ENCODE measurements at places on chromosomes 7 and 10. TPM values are rescaled to one million over a fixed set of nuclear protein-coding genes. Genes with fewer than 3 reads are reported as not detected.
A peak's percentile ranks its signal among the peaks of the same experiment; 100 is the strongest.

GRCh38 chr10:83957168-83957947 is 182.0 kb upstream of the GHITM start:
- no peak for DNase-seq

The SLC18A3 gene
- total RNA-seq, result not detected

- DNase-seq, result no peak
Measured at GRCh38 chr10:30736685-30737232, 107.2 kb upstream of the LYZL2 start.

- no peak for DNase-seq
Measured at GRCh38 chr7:96016056-96016586, 243.8 kb downstream of the DYNC1I1 start.

GRCh38 chr10:30062582-30062981 is 3.2 kb upstream of the JCAD start:
- DNase-seq, result no peak

DNA sequence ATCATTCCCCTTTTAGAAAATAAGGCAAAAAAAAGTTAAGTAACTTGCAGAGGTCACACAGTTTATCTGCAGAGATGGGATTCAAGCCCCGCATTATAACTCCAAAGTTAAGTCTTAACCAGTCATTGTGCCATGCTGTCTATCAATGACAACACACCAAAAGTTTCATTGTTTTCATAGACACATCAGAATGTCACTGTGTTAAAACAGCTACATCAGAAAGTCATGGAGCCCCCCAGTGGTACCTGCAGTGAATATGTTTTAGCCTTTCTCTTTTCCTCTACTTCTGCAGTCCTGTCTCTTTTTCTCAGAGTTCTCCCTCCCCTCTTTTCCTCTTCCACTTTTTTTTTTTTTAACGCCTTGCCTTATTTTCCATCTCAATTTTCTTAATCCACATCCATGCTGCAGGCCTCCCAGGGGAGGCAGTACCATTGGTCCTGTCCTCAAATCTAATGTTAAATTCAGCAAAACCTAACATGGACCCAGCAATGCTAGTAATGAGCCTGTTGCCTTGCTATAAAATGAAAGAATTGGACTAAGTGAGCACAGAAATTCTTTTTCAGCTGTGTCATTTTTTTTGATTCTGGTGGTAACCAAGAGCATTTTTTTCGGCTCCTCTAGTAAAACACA is 3.8 kb upstream of the NRCAM start:
- no peak for DNase-seq

GRCh38 chr10:131032329-131033165 is 279.0 kb downstream of the TCERG1L start:
- no peak for DNase-seq

GRCh38 chr7:158414002-158414401 is 173.6 kb downstream of the PTPRN2 start:
- no peak for DNase-seq

- DNase-seq, result no peak
Measured at GRCh38 chr7:45717537-45718235, 143.5 kb downstream of the ADCY1 start.

GRCh38 chr7:28409716-28410627 is 2.3 kb upstream of the CREB5 start:
- DNase-seq, result peak; percentile 74

DNA sequence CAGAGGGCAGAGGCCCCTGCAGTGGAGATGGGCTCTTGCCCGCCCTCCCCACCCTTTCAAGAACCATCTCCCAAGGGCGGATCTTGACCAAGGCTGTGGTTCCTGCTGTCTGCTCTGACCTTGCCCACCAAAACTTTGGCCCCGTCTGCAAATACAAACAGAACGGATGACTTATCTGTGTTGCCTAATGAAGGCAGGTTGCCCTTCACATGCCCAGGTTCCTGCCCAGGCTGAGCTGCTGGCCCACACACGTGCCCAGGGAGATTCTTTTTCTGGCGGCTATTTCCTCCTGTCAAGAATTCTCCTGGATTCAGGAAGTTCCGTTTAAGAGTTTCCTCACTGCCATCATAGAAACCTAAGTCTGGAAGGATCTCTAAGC is 78.3 kb downstream of the PROSER2 start:
- no peak for DNase-seq

The MRPL32 gene
- 66.8 TPM for total RNA-seq

DNA sequence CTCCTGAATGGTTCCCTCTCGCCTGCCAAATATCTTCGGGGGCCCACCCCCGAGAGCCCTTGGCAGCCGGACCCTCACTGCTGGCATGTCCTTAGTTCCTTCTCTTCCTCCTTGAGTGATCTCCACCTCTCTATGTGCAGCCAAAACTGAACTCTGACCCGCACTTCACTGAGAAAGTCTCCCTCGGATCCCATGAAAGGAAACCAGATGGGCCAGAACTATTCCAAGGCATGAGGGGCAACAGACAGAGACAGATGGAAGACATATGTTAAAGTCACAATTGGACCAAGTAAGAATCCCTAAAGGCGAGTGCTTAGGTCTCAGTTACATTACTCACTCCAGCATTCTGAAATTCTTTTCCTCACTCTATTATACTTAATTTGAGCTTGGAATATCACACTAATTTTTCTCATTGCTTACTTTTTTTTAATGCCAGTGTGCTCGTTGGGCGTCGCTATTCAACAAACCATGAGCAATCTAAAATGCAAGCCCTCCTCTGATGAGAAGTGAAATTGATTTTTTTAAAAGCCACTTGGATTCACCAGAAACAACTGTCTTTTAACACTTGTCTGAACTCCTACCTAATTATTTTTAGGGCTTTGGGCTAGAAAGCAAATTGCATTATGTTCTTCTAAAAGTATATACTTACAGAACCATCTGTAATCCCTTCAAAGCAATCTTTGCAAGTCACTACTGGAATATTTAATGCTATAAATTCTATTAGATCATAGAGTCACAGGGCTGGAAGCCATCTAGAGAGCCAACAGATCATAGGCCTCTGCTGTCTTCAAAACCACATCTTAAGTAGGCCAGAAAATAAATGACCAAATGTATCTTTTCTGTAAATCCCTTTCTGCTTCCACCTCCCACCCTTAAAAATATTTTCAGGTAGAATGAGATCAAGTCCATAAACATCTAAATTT is 43.3 kb upstream of the EZH2 start:
- DNase-seq, result no peak

GRCh38 chr7:133051066-133051465 is 30.8 kb downstream of the CHCHD3 start:
- DNase-seq, result no peak

DNA sequence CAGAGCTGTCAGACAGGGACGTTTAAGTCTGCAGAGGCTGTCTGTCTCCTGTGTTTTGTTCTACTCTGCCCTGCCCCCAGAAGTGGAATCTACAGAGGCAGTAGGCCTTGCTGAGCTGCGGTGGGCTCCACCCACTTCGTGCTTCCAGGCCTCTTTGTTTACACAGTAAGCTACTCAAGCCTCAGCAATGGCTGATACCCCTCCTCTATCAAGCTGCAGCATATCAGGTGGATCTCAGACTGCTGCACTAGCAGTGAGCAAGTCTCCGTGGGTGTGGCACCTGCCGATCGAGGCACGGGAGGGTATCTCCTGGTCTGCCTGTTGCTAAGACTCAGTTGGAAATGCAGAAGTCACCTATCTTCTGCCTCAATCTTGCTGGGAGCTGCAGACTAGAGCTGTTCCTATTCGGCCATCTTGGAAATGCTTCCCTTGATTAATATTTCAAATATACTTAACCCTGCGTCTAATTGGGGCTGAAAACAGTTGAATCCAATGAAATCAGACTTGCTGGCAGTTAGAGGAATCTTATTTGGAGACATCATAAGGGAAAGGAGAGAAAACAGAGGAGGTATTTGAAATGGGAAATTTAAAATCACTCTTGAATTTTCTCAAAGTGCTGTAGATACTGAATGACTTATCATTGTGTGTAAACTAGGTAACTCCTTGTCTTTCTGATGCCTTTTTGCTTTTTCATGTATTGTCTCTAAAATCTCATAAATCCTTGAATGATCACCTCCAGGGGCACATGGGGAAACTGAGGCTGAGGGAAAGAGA is 13.8 kb upstream of the CYP3A5 start:
- DNase-seq, result no peak

DNA sequence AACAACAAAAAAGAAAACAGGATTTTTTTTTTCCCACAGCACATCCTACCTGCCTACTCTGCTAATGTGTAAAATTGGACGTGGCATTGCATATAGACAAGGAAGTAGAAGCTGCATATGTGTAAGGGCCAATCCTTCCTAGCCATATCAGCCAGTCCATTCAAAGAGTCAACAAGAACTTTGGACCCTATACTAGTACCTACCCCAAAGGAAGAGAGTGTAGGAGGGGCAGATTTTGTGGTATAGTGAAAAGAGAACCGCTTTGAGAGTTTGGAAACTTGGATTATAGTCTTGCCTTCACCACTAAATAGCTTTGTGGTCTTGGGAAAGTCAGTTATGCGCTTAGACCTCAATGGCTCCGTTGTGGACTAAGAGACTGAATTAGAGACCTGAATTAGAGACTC is 12.1 kb upstream of the MCU start:
- no peak for DNase-seq

GRCh38 chr10:119643306-119644204 is 7.6 kb upstream of the BAG3 start:
- no peak for DNase-seq

DNA sequence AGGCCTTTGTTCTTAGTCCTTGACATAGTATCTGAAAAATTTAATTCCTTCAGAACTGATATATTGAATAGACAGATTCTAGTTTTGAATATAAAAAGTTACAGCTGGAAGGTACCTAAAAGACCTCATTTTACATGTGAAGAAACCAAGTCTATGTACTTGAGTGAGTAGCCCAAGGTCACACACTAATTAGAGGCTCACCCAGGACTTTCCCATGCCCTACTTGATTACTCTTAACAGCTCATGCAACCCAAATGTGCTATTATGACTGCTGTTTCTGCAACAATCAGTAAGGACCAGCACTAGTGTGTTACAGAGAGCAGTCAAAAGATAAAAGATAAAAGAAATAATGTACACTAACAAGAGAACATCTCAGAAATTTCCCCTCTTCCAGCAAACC is 40.7 kb upstream of the BET1 start:
- DNase-seq, result no peak

The MALRD1 gene
- 1.1 TPM for total RNA-seq

DNA sequence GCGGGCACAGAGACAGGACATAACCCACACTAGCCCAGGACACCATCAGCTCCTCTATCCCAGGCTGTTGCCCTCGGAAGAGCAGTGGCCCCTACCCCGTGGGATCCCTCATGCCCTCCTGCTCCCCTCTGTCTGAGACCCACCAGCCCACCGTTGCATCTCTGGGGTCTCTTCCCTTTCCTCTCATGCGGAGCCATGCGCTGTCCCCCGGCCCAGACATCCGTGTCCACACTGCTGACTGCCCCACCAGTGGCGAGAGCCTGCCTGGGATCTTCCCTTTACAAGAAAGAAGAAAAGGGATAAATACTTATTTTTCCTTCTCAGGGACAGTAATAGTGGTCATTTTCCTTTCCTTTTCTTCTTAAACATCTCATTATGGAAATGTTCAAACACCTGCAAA is 115.4 kb downstream of the WDR37 start:
- DNase-seq, result peak; percentile 37

GRCh38 chr7:132492823-132493445 is 83.3 kb downstream of the PLXNA4 start:
- DNase-seq, result no peak

DNA sequence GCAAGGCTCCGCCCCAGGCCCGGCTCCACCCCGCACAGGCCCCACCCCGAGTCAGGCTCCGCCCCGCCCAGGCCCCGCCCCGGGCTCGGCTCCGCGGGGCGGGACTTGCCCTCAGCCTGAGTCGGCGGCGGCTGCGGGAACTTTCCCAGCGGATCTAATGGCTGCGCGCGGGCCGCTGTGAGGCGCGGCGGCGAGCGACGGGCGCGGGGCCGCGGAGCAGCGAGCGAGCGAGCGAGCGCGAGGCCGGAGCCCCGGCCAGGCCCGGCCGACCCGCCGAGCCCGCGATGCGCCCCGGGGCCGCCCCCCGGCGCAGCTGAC is at the start of gene INPP5A:
INPP5A (plus strand) TSS at position 104 of the 318 bp plus-strand sequence. CDS start 310 bp downstream, outside the sequence.
- DNase-seq, result no peak

GRCh38 chr7:3067193-3067592 is 23.5 kb upstream of the CARD11 start:
- no peak for DNase-seq

- DNase-seq, result no peak
Measured at GRCh38 chr7:41942468-41943093, 239.7 kb upstream of the INHBA start.

The TRIM8 gene
- total RNA-seq, result 109 TPM

The HMX3 gene
- not detected for total RNA-seq

The MOGAT3 gene
- not detected for total RNA-seq

DNA sequence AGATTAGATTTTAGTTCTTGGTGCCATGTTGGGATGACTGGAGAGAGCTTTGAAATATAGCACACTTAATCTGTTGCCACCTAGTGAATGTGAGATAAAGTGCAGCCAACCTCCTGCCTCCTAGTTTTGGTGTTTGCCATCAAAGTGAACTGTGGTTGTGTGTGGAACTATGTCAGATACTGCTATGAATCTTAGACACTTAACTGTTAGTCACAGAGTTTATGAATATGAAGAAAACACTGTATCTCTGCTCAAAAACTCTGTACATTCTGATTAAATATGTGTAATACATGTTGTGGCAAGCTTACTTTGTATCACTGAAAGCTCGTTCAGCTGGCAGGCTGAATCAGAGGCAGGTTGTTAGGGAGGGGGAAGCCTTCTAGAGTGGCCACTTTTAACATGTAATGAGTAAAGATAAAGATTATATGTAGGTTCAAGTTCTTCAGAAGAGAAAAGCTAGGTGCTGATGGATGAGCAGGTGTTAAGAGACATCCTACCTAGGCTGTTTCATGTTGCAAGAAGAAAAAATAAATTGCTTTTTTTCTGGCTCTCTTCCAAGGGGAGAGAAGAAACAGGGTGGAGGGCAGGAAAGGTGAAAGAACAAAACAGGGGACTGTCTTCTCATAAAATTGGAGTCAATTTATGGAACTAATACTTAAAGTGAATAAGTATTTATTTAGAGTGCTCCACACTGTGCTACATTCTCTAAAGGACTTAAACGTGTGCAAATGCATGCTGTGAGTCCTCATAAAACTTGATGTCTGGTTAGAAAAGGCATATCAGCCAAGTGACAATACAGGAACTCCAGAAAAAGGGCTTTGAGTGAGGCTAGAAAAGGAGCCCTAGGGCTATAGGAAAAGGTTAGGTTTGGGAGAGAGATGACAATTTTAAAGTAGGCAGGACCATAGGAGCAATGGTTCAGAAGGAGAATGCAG is 14.1 kb upstream of the LAMB1 start:
- no peak for DNase-seq

DNA sequence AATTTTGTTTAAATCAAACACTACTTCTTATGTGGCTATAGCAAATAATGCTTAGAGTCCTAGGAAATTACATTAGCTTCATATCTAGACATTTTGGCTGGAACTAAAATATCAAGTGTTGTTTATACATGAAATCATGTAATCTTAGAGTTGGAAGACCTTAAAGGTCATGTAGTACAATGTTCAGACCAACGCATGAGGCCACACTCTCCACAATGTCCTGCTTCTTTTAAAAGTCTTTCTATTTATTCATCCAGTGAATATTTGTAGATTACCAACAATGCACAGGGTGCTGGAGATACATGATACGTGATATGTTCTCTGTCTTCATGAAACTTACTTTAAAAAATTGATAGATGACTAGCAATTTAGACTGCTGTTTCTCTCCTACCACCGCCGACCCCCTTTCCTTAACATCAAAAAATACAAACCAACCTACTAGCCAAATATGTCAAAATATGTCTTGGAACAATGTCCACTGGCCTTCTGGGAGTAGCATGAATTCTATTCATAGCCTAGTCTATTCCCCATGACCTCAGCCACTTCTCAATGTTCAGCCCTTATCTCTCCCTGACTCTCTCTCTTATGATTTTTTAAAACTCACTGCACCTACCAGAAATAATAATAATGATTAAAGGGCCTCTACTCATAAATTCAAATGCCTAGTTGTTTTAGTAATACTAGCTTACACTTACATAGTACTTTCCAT is 59.5 kb upstream of the CAV2 start:
- DNase-seq, result no peak

All from Right ventricle myocardium inferior (tissue), 1 donor.